CD4-positive, CD25-positive, alpha-beta regulatory T cell (primary cell): ENCODE measurements at places on chromosomes 7 and 10. TPM values are rescaled to one million over a fixed set of nuclear protein-coding genes. Genes with fewer than 3 reads are reported as not detected.

DNA sequence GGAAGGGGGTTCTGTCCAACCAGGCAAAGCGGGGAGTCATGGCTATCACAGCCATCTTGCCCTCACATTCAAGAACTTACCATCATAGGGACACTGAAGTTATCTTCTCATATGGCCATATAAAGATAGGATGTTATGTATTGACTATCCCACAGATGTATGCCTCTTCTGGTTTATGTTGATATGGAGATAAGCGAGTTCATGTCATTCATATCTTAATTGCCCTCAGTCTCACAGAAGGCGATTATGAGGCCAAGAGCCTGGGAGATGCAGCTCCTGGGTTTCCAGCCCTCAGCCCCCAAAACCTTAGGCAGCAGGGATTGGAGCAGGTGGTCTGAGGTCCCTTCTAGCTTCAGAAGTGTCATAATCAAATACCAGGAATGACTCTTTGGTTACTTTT is 8.5 kb upstream of the ANKRD61 start:
- no peak for DNase-seq

- no peak for DNase-seq
Observed at GRCh38 chr10:77692782-77693181, 55.2 kb upstream of the KCNMA1 start.

DNA sequence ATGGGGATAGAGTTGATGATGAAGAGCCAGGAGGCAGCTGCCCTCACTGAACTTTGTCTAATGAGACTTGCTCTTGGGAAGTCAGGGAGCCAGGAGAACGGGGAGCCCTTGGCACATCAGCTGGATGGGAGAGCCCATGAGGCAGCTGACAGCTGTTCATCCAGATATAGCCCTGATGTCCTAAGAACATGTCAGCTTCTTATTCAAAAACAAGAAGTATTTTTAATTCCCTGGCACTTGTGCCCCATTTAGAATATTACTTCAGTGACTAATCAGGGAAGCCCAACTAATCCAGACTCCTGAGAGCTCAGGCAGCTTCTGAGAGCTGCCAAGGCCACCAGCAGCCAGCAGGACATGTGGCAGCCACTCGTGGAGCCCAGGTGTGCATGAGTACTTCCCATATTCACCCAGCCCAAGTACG is 363.4 kb downstream of the GRID1 start:
- DNase-seq: no peak

DNA sequence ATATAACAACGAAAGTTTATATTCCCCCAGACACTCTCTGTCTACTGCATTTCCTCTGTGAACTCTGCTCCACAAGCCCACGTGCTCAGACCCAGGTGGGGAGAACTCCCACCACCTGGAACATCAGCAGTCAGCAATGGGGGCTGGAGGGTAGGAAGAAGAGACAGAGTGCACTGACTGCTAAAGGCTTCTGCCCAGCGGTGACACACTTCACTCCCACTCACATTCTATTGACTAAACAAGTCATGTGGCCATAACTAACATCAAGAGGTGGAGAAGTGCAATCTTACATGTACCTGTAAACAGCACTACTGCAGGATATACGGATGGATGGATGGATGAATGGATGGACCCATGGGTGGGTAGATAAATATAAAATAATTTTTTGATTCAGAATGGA is 122.2 kb downstream of the MPP7 start:
- no peak for DNase-seq

- no peak for DNase-seq
Observed at GRCh38 chr7:106829496-106829895, 35.6 kb upstream of the PIK3CG start.

The TRIM74 gene
- total RNA-seq: 3.3 TPM

The ENO4 gene
- not detected for total RNA-seq

DNA sequence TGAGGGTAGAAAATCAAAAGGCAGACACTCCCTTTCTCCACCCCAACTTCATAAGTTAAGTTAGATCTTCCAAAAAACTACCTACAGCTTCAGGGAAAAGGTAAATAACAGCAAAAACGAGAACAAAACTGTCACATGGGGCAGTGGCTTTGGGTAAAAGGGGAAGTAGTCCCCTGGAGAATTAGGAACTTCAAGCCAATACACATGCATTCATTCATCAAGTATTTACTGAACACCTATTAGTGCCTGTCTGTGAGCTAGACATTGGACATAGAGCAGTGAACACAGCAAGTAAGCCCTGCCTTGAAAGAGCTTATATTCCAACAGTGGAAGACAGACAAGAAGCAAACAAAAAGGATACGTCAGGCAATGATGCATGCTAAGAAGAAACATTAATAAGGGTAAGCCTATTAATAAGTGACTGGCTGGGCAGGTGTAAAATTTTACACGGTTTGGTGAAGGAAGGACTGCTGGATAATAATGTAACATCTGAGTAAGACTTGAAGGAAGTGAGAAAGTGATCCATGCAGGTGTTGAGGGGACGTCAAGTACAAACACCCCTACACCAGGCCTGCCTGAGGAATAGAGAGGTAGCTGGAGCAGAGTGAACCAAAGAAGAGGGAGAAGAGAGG is 69.6 kb upstream of the RAPGEF5 start:
- no peak for DNase-seq

The SLIT1 gene
- 0.32 TPM for total RNA-seq

DNA sequence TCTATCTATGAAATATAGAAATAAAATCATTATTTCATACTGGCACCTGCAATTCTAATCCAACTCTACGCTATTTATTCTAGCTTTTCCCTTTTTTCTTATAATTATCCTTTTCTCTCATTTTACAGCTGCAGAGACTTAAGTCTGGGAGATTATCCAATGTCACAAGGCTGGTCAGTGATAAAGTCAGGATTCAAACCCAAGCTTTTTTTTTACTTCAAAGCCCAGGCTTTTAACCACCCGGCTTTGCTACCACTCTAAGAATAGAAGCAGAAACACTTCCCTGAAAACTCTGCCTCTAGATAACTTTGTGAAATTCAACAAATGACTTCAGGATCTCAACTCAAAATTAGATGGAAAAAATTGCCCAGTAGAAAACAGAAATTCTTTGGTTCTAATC is 552.5 kb downstream of the IPMK start:
- no peak for DNase-seq

- DNase-seq: no peak
Observed at GRCh38 chr7:150388709-150389531, 9.8 kb downstream of the ZNF775 start.

- no peak for DNase-seq
Observed at GRCh38 chr10:33254556-33255160, 79.8 kb downstream of the NRP1 start.

The ZNF777 gene
- 13.4 TPM for total RNA-seq

- no peak for DNase-seq
Observed at GRCh38 chr7:143002898-143003297, 24.0 kb downstream of the OR9A2 start.

- DNase-seq: no peak
Observed at GRCh38 chr7:23713285-23714149, 3.5 kb downstream of the STK31 start.

DNA sequence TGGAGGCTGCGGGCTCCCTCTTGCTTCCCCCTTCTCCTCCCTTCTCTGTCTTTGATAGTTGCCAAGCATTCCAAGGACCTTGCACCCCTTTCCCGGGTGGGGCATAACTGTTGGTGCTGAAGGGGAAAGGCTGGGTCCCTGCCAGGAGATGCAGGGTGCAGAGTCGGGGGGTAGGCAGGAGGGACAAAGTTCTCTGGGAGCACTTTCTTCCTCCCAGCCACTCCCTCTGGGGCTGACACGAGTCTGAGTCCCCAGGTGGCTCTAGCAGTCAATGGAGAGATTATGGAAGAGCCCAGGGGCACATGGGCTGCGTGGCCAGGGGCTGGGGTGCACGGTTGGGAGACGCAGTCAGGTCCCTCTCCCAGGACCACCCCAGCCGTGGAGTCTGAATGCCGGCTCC is 2.1 kb downstream of the CLDN15 start:
- DNase-seq: no peak

- DNase-seq: no peak
Observed at GRCh38 chr7:40698214-40698920, 563.6 kb downstream of the SUGCT start.

GRCh38 chr10:72736176-72736827 is 44.4 kb downstream of the MCU start:
- DNase-seq: no peak

The CYP3A4 gene
- not detected for total RNA-seq

DNA sequence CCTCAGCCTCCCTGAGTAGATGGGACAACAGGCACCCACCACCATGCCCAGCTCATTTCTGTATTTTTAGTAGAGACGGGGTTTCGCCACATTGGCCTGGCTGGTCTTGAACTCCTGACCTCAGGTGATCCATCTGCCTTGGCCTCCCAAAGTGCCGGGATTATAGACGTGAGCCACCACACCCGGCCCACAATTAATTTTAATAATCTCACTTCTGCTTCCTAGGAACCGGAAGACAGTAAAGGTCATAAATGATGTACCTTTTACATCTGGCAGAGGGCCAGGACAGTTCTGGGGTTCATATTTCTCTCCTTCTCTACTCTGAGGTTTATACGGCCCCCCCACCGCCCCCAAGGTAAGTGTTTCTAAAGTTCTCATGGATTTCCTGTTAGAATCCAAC is 31.2 kb upstream of the AOAH start:
- DNase-seq: no peak

- no peak for DNase-seq
Observed at GRCh38 chr7:20776214-20776911, 10.3 kb downstream of the SP8 start.

- DNase-seq: peak; percentile 70
Observed at GRCh38 chr7:17009007-17009719, 127.4 kb upstream of the AGR3 start.

DNA sequence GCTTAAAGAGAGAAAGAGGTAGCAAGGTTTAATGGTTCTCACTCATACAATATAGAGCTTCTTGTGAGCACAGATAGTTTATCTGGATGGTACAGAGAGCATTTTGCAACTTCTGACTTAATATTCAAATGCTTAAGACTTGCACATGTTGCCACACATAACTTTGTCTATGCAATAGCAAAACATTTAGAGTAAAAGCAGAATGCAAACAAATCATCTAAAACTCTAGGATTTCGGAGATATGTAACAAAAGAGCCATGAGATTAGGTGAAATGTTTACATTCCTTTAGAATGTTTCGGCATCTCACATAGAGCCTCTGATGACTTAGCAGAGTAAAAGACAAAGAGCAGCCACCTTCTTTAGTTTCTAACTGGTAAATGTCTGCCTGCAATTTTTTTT is 717.1 kb upstream of the LRRN3 start:
- no peak for DNase-seq

The TAF5 gene
- 9.4 TPM for total RNA-seq

DNA sequence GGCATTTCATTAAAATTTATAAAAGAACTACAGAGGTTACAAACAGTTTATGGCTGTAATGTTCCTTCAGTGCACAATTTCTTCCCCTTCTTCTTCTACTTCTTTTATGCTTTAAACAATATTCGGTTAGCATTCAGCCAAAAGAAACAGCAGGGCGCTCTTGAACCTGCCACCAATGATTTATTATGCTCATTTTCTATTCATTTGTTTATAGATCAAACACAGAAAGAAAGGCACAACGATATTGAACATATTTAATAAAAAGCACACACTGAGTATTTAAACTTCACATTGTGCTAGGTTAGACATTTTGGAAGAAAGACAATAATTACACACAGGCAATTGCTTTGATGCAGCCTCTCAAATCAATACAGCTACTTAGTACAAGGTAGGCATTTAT is 1025.8 kb upstream of the LRRN3 start:
- DNase-seq: no peak

The HDAC9 gene
- total RNA-seq: 10.4 TPM

DNA sequence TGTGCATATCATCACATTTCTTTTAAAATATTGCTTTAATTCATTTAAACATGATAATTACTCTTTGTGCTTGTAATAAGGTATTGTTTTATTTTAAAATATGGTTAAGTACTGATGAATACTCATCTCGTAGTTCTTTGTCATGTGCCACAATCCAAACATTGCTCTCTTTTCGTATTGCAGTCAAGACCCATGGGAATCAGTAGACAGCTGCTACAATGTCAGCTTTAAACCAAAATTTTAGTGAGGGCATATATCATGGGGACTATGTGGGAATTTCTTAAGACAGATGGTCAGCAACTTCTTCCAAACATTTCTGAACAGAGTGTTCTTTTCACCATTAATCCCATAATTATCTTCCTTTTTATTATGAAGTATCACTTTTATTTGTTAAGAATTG is 77.2 kb upstream of the FZD1 start:
- no peak for DNase-seq

GRCh38 chr7:134890246-134891240 is 95.8 kb upstream of the AGBL3 start:
- DNase-seq: no peak
